ENCODE measurements at places on chromosomes 3 and 15.

DNA sequence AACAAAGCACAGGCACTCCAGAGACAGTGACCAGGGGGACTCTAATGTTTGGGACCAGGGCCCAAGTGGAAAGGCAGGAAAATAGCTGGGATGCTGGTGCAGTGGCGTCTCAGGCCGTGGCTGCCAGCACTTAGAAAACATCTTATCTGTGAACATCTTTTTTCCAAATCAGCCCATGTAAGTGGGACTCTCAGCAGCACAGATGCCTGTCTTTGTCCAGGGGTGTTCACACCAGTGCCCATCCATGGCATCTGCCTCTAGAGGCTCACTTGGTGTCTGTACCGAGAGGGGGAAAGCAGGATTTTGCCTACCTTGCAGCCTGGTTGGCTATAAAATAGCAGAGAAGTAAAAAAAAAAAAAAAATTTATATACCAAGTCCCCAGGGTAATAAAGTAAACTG lies 26.7 kb downstream of the SLC12A8 start:
- DNase-seq: no peak

GRCh38 chr3:28042707-28043106 lies 198.7 kb upstream of the CMC1 start:
- DNase-seq: no peak

DNA sequence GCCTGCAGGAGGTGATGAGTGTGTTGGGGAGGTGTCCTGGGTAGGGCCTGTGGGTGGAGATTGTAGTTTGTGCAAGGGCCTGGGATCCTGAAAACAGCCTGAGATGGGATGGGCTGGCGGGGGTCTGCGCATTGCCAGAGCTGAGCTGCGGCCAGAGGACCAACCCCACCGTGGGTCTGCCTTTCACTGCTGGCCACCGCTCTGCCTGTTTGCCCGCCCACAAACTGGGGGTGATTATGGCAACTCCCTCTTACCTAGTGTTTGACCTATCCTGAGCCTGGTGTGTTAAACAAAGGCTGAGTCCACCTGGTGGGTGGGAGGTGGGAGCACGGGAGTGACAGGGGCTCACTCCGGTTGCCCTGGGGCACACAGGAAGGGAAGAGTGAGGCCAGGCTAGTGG lies 9.8 kb downstream of the ABTB1 start:
- no peak for DNase-seq

DNA sequence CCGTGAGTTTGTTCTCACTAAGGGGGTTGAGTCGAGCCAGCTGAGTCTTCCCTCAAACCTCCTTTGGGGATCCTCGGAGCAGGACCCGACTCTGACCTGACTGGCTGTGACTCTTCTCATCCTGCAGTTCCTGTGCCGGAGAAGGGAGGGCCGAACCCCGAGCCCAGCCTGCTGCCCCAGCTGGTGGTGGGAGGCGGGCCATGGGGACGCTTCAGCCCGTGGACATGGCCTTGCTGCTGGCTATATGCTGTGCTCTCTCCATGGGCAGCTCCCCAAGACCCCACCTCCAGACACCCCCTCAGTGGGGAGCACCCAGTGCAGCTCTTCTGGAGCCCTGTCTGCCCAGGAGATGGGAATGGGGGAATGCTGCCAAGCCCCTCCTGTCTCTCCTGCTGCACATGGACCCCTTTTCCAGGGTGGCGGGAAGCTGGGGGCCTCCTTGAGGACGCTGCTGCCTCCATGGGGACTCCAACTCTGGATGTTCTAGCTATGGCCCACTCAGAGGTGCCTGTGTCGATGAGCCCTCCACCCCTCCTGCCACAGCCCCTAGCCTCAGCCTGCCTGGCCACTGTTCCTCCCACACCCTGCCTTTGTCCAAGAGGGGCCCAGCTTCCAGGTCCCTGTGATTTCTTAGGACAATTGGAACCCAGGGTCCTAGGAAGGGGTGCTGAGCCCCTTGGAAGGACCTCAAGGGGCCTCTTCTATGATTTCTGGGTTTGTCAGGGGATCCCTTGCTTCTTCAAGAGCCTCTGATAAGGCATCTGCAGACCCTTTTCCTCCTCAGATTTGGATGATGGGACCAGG lies 12.8 kb downstream of the C15orf39 start:
- no peak for DNase-seq

- no peak for DNase-seq
Measured at GRCh38 chr15:88985547-88986393, 72.6 kb upstream of the MFGE8 start.

DNA sequence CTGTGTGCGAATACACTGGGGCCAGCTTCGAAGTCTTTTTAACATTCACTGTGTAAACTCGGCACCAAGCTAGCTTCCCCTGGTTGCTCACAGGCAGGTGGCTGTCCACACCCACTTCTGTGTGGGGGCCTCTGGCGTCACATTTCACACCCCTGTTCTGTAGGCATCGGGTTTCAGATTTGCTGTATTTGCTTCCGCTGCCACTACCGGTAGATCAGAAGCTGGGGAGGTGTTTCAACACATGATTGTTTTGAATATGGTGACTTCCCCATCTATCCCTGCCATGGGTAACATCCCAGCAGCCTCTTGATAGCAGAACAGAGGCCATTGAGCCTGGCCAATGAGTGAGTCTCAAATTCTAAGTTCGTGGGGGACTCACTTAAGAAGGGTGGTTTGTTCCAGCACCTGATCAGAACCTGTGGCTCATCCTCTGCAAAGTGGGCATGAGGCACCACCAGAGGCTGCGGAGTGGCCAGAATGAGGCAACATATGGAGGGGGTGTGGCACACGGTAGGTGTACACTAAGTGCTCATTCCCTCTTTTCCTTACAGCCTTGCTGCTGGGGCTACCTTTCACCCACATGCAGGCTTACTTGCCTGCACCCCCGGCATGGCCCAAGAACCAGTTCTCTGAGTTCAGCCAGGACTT lies 61.5 kb downstream of the IQSEC1 start:
- no peak for DNase-seq

GRCh38 chr3:23262766-23263165 lies 59.6 kb downstream of the UBE2E2 start:
- no peak for DNase-seq

GRCh38 chr3:111509308-111509707 lies 32.7 kb upstream of the CD96 start:
- no peak for DNase-seq

DNA sequence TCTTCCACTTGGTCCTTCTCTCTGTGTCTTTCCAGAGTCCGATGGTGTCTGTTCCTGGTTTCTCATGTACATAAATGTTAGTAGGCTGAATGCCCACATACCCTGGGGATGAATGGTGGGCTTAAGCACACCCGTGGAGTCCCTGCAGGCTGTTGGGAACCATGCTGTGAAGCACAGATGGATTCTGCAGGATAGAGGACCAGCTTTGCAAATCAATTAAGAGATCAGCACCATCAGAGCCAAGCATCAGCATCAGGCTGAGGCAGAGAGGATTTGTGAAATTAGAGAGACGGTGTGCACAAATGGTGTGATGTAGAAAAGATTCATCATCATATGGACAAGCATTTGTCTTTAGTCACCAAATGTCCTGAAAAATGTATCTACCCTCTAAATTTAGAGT lies 127.1 kb downstream of the SV2B start:
- no peak for DNase-seq

GRCh38 chr3:134511500-134511899 lies 25.6 kb downstream of the CEP63 start:
- no peak for DNase-seq

GRCh38 chr3:61928039-61928438 lies 366.7 kb downstream of the PTPRG start:
- no peak for DNase-seq

GRCh38 chr3:23238578-23238977 lies 35.5 kb downstream of the UBE2E2 start:
- DNase-seq: no peak

DNA sequence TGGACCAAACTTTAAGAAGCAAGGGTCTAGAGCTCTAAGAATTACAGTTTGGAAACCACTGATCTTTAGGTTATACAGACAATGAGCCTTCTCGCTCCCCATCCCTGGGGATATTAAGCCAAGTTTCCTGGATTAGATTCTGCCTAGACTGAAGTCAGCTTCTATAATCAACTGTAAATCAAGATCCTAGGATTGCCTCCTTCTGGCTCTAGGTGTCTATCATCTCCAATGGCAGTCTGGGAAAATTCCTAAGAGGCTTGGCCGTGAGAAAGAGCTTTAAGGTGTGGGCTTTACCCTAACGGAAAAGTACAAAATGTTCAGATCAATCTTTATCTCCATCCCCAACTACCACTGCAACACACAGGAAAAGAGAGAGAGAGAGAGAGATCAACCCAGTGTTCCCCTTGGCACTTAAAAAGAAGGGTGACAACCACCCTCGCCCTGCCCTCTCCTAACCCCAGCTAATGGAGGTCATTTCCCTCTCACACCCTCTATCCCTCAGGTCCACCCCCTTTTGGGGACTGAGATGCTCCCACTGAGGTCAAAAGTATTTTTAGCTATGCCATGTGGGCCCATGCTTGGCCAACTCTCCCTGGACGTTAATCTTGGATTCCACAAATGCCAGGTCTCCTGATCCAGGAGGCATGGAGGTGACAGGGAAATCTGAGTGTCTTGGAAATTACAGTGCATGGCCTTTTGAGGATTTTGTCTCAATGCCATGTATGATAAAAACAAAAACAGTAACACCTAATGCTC lies 202.8 kb upstream of the BCL6 start:
- no peak for DNase-seq

DNA sequence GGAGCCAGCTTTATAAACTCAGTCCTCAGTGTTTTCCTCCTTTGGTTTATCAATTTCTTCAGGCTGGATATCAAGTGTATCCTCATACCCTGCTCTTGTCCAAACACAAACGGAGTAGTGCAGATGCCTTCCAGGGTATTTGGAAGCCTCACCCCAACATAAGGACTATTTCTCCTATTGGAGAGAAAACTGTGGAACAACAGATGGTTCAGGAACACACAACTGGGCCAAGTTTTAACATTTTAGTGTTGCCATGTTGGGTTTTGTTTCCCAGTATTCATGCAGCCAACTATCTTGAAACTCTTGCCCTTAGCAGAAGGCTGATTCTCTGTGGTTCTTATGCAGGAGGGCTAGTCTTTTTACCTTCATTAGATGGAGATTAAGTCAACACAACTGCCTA lies 398.1 kb downstream of the GABRB3 start:
- DNase-seq: no peak

DNA sequence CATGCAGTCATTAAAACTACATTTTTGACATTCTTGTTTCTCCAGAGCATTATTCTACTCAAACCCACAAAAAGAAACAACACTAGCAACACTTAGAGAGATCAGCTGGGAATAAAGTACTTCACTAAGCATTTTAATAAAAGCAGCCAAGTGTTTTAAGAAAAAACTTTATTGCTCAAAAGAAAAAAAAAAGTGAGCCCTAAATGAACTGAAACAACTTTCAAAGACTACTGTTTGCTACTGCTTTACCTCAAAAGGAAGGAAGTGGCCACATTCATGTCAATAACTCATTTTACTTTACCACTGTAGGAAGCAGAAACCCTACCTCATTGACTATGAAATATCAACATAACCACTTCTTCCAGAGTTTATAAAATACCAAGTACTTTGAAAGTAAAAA lies 91.3 kb downstream of the UACA start:
- no peak for DNase-seq

DNA sequence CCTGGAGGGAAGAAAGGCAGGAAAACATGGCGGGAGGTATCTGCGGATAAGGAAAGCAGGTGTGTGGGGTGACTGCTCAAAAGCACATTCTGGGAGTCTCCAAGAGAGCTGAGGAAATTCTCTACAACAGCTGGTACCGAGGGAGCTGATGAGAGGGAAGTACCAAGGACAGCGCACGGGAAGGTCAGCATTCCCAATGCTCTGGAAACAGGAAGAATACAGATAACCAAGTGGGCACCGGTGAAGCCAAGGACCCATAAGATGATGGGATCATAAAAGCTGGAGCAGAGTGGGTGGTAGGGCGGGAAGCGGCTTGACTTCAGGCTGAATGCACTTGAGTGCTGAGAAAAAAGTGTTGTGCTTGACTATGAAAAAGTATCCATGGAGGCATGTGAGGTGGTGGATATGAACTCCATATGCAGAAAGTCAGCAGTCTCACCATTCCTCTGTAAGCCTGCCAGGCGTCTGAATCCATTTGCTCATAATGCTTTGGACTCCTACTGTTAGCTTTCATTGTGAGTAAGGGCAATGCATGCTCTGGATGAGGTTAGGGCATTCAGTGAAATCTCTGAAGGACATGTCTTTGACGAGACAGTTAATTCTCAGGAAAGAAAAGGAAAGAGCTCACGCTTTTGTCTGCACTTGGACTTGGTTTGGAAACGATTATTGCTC lies 215.5 kb downstream of the NR1D2 start:
- DNase-seq: no peak

DNA sequence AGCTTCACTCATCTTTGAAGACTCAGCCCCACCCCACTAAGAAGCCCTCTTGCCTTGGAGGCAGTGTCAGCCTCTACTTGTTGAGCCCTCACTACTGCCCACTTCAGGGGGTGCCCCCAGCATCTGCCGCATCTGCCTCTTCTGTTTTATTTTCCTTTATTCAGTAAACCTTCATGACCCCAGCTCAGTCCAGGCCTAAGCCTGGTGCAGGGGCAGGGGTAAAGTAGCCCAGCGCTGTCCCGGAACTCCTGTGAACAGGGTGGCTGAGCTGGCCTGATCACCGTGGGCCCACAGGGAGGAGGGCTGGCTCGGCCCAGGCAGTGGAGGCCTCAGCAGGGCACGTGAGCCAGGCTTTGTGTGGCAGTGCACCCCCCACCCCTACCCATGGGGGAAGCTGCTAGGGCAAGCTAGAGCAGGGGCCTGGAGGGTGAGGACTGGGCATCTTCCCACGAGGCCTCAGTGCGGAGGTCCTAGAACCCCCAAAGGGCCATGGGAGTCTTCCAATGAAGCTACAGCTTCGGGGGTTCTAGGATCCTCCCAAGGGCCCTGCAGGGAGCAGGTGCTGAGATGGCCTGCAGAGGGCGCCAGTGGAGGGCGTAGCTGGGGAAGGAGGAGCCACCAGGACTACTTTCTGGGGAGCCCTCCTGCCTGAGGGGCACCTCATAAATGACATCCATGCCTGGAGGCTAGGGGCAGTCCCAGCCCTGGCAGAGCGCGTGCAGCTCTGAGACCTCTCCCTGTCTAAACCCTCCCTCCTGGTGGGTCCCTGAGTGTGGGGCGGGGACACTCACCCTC lies 36.0 kb downstream of the TSPAN3 start:
- DNase-seq: no peak

DNA sequence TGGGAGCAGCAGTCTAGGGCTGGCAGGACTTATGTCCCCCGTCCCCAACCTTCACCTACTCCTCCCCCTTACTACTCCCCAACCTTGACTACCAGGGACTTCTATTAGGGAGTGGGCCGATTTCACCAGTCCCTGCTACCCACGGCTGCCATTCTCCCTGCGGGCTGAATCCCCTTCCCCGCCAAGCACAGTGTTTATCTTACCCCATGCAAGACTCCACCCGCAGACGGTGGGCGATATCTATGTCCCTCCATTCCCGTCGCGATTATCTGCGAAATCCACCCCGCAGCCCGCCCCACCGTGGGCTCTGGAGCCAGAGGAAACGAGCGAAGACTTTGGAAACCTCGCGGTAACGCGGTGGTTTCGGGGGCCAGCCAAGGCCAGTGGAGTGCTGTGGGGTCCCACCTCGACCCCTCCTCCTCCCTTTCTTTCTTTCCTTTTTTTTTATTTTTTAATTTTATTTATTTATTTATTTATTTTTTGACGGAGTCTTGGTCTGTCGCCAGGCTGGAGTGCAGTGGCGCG lies 4.7 kb downstream of the ISLR2 start:
- DNase-seq: no peak

- DNase-seq: no peak
Measured at GRCh38 chr15:87959080-87959479, 297.5 kb downstream of the NTRK3 start.
